Stimulated activated CD4-positive, alpha-beta T cell treated with anti-CD3 and anti-CD28 coated beads, Interleukin-4, amount 100 ng/mL, for 1 hour (primary cell): ENCODE measurements at places on chromosomes 6 and 20.
A peak's percentile ranks its signal among the peaks of the same experiment; 100 is the strongest.

GRCh38 chr6:37083243-37084138 is 78.0 kb downstream of the FGD2 start:
- DNase-seq: no peak

GRCh38 chr6:62344850-62345249 is 58.8 kb upstream of the KHDRBS2 start:
- DNase-seq: no peak

DNA sequence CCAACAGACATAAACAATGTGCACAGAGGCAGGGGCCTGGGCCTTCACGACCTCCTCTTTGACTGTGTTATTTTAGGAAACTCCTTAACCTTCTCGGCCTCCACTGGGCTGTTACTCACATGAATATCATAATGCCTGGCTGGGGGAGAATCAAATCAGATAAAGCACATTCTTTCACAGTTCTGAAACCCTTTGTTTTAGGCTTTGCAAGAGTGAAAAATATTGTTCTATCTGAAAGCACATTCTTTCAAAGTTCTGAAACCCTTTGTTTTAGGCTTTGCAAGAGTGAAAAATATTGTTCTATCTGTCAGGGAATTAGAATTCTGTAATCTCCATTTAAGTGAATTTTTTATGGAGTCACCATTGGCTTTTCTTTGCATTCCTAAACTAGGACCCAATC is 50.7 kb upstream of the SYNDIG1 start:
- DNase-seq: no peak

DNA sequence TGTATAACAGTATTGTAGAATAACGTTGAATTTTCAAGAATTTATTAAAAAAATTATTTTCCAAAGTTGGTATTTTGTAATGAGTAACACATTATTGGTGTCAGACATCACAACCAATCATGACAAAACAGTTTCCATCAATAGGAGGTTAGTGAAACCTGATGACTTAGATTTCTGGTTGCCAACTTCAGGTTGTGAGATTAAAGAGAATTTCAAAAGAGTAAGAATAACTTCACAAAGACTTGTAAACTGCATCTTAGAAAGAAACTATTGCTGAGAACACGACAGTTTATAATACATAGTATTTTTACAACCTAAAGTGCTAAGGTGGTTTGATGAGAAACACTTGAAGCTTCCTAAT is 159.2 kb upstream of the ARG1 start:
- no peak for DNase-seq

- DNase-seq: no peak
Observed at GRCh38 chr20:51249781-51250180, 226.9 kb upstream of the KCNG1 start.

- no peak for DNase-seq
Observed at GRCh38 chr20:14963262-14963663, 625.9 kb upstream of the FLRT3 start.

DNA sequence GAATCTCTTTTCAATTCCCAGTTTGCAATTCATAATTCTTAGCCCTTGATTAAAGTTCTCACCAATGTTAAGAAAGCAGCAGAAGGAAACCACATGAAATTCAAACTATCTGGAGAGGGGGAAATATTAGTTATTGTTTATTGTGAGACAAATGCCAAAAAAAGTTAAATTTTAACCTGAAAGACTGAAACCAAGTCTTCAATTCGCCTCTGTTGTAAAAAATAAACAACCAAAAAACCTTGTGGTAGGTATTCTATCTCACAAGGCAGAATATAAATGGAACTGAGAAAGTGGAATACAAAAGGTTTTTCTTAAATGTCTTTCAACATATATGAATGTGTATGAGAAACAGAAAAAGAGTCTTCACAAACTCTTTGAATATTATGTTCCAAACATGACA is 24.8 kb downstream of the TMX4 start:
- DNase-seq: no peak

- DNase-seq: no peak
Observed at GRCh38 chr6:21142741-21143140, 450.8 kb upstream of the SOX4 start.

DNA sequence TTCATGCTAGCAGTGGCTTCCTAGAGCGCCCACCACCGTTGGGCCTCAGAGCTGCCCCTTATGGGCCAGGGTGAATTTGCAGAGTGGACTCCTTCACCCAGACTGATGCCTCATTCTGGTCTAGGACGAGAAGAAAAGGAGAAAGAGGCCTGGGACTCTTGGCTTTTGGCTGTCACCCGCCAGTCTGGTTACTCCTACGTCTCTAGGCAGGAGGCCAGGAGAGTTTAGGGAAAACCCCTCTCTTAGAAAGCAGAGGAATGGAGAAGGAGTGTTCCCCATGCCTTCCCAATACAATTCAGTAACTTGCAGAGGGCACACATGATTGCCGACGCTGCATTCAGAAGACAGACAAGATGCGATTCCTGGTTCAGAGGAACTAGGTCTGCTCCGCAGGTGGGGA is 70.1 kb downstream of the CDC5L start:
- DNase-seq: no peak

DNA sequence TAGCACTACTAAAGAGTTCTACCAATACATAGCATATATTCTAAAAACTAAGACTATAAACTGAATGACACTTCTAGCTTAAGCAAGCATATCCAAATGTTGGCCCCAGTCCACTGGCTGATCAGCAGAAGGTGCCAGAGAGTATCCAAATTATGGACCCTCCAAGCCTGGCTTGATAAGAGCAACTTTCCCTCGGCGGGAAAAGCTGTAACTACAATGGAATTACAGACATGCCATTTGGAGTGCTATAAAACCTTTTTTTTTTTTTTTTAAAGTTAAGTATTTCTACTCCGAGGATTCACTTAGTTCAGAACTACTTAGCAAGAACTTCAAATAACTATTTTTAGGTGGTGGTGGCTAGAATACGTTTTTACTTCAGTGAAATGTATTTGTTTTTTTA is 94.6 kb downstream of the EPB41L2 start:
- no peak for DNase-seq

DNA sequence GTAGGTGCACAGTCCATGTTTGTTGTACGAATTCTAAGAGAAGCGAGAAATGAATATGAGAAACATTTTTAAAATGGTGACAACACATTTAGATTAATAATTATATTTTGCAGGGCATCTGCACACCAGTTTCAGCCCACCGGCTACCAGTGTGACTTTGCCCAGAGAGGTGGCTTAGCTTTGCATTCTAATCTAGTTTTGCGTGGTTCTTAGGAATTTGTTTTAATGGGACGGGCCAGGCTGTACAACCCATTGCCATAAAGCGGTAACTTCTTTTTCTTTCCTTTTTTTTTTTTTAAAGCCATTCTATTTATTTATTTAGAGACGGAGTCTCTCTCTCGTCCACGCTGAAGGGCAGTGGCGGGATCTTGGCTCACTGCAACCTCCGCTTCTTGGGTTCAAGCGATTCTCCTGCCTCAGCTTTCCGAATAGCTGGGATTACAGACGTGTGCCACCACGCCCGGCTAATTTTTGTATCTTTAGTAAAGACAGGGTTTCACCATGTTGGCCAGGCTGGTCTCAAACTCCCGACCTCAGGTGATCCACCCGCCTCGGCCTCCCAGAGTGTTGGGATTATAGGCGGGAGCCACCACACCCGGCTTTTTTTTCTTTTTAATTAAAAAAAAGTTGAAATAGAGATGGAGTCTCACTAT is 829 bp downstream of the MANBAL start:
- no peak for DNase-seq

GRCh38 chr20:18323705-18324104 is 35.4 kb downstream of the ZNF133 start:
- DNase-seq: no peak

DNA sequence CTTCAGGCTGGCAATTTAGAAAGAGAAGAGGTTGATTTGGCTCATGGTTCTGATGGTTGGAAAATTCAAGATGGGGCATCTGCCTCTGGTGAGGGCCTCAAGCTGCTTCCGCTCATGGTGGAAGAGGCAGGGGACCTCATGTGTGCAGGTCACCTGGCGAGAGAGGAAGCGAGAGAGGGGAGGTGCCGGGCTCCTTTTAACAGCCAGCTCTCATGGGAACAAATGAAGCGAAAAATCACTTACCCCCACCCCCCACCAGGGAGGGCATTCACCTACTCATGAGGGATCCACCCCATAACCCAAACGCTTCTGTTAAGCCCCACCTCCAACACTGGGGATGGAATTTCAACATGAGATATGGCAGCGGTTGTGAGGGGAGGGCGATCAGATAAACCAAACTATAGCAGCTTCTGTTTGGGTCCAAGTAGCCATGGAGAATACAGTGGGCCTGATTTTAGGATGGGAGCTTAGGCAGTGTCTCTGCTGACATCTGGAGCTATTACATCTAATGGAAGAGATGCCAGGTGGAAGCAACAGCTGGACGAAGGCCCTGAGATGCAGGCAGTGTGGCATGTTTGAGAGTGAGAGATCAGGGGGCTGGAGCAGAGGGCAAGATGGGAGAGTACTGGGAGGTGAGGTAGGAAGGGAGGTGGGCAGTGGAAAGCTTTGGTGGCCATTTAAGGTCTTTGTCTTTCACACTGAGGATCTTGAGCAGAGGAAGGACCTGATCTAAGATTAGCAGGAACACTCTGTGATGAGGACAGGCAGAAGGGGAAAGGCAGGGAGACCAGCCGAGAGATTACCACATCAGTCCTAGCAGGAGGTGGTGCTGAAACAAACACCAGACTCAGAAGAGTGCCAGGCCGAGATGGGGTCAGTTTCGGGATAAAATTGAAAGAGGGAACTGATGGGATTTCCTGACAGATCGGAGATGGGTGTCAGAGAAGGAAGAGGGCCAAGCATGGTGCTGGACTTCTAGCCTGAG is 161.8 kb downstream of the NFATC2 start:
- no peak for DNase-seq

GRCh38 chr20:39474879-39475278 is 512.7 kb downstream of the DHX35 start:
- DNase-seq: no peak

- no peak for DNase-seq
Observed at GRCh38 chr6:624979-625378, 31.9 kb downstream of the HUS1B start.

DNA sequence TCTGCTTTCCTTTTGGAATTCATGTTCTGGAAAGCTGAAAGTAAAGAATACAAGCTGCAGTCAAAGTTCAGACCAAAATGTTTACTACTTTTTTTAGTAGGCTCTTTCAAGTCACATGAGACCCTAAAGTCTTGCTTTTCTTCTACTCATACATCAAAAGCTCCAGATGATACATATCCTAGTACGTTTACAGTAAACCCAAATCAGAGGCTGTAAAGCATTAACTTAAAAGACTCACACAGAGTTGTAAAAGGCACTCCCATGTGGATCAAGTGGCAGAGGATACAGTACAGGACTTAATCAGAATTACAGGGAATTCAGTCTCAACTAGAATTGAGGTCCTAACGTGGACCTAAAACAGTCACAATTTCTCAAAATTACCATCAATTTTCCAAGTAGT is 40.7 kb downstream of the STK38 start:
- DNase-seq: no peak

DNA sequence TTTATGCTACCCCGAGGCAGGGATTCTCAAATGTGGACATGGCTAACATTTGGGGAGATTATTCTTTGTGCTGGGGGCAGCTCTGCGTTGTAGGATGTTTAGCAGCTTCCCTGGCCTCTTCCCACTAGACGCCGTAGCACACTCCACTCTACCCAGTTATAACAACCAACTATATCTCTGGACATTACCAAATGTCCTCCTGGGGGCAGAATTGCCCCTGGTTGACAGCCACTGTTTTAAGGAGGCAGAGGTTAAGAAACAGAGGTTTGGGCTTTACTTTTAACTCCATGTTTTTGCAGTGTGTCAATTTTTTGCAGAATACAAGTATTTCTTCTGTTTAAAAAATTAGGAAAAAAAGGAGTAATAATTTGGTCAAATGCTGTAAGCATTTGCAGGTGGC is 56.2 kb upstream of the BMP6 start:
- DNase-seq: no peak

GRCh38 chr20:39766333-39766732 is 804.2 kb downstream of the DHX35 start:
- DNase-seq: no peak

DNA sequence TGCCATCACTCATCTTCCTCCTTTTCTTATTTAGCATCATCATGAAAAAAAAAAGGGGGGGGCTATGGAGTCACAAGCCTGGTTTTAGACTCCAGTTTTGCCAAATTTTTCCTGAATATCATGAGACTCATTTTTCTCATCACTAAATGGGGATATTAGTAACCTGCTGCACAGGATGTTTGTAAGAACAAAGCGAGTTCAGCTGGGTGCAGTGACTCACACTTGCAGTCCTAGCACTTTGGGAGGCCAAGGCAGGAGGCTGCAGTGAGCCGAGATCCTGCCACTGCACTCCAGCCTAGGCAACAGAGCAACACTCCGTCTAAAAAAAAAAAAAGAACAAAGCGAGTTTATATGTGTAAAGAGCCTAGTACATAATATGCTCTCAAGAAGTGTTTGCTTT is 82.8 kb downstream of the TFAP2A start:
- DNase-seq: no peak

GRCh38 chr6:81002126-81002525 is 750.4 kb downstream of the TENT5A start:
- DNase-seq: no peak

GRCh38 chr6:105374010-105374420 is 28.9 kb downstream of the PREP start:
- no peak for DNase-seq

- DNase-seq: peak; percentile 23
Observed at GRCh38 chr6:153312634-153313033, 181.6 kb upstream of the RGS17 start.

- no peak for DNase-seq
Observed at GRCh38 chr20:43446361-43446879, 11.3 kb upstream of the SRSF6 start.

DNA sequence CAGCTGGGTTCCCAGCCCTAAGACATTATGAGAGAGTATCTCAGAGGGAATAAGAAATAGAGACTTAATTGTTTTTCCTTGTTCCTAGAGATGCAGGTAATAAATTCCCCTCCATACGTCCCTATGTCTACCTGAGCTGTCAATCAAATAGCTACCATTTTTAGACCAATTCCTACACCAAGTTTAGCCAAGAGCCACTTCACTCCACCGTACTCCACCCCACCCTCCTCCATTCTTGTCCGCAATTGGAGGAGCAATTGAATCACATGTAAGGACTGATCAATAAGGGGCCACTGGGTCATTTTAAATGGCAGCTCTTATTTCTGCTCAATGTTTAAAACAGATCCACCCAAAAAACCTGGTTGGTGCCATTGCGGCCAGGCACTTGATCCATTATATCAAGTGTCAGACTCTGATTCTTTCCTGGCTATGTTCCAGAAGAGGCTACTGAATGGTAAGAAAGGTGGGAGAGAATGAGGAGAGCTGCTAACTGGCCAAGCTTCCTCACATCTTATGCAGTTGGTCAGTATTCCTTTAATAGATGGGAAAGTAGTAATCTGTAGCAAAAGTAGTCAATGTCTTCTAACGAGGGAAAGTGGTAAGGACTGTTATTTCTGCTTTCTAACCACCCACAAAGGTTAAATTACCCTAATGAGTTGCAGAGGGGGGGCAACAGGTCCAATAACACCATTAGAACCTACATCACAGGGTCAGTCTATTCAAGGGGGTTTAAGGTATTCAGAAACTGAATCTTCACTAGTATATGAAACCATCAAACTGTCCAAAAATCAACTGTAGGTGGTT is 34.1 kb downstream of the ARHGAP18 start:
- no peak for DNase-seq

- DNase-seq: no peak
Observed at GRCh38 chr6:125945378-125946141, 11.0 kb upstream of the HINT3 start.
